Karpas-422 (cell line): ENCODE measurements at places on chromosomes 5 and 9.
A peak's percentile ranks its signal among the peaks of the same experiment; 100 is the strongest.

GRCh38 chr5:143002459-143003327 is 232.5 kb downstream of the ARHGAP26 start:
- DNase-seq, result peak; percentile 87

DNA sequence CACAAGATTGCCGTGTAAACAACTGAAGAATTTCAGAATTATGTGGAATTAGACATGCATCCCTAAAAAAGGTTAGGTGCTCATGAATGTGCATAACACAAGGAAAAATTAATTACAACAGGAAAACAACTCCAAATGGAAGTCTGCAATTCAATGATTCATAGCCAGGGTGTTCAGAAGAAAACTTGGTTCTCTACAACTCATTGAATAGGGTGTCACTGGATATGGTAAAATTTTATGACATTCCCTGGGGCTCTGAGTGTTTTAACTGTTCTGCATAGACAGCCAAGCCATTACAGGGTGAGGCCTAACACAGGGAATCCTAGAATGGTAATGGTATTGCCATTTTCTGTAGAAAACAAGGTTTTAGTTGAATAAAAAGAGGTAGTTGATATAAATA is 24.4 kb upstream of the ZSWIM6 start:
- DNase-seq, result no peak

GRCh38 chr5:62662521-62662920 is 83.9 kb downstream of the LRRC70 start:
- DNase-seq, result no peak

DNA sequence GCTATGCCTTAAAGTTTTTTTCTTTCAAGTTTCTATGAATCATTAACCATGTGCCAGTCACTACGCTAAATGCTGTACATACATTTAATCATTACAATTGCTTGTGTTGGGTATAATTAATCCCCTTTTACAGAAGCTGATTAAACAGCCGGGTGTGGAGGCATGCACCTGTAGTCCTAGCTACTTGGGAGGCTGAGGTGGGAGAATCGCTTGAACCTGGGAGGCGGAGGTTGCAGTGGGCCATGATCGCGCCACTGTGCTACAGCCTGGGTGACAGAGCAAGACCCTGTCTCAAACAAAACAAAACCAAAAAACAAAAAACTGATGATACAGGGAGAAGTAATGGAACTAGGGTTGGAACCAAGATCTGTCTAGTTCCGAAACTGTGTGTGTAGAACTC is 1.2 kb upstream of the UBE2R2 start:
- DNase-seq, result no peak

DNA sequence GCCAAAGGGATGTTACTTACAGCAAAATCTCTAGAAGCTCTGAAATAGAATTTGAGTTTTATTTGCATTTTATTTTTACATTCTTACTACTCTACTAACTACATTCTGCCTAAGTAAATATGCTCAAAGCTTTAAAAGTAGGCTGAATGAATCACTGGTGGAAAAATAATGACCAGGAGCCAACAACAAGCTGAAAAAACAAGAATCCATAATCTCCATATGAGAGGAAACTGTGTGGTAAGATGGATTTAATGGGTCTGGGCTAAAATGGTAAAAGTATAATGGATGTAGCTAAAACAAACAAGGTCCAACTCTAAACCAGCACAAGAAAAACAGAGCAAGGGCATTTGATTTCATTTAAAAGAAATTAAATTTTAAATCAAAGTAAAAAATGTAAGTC is 525.8 kb upstream of the FTMT start:
- DNase-seq, result no peak

DNA sequence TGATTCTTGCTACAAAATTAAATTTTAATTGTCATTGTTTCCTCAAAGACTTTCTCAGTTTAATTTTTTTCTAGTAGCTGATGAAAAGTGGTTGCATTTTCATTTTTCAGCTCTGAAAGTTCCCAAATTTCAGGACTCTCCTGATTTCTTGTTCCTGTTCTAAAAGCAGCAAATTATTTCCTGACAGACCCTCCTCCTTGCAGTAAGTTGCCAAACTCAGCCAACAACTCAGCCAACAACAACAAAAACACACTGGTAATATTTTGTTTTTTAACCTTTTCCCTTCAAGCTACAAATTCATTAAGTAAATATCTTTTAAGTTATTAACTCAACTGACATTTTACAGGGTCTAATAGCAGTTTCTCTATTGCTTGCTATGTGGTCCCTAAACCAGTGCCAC is 487.8 kb upstream of the NUDT12 start:
- no peak for DNase-seq

DNA sequence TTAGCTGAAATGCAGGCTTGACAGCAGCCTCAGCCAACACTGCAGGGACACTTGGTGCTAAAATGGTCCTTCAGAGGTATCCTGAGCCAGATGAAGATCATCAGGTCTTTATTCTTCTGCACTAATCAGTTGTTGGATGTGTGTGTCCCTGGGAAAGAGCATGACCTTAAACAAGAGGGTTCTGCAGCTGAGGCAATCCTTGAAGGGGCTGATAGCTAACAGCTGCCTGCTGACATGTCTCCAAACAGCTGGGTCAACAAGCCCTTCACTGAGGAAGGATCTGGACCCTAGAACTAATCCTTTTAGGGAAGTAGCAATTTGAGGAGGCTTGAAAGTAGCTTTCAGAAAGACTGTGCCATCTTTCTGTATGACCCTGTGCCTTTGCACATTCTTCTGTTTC is 376.3 kb upstream of the ACTBL2 start:
- DNase-seq, result no peak

DNA sequence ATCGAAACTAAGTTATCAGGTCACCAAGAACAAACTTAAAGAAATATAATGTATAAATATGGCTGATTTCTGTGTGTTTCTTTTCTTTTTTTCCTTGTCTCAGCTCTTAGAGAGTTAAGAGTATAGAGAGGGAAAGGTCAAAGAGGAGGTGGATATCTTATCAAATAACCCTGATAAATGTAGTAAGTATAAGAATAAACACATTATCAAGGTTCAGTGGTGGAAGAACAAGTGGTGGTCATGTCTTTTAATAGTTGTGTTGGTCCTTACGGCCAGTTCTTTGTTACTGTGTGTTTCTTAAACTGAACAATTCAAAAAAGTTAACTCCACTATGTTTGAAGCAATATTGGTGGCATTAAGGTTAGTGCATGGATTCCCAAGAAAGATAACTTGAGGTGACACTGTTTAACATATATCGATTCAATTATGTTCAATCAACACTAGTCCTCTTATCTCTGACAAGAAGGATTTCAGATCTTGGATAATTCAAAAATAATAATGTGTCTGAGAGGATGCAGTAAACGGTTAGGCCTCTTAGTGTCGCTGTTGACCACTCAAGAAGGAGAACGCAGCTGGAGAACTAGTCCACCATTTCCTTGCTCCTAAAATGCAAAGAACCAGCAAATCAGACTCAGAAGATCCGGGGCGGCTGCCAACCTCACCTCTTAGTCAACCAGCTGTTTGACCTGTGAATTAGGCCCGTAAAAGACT is at the start of gene PCDHGA3:
Gene PCDHGA3 (plus strand): TSS at position 588 of the 711 bp plus-strand sequence. CDS start 205 bp downstream, outside the sequence.
- peak; percentile 77 for DNase-seq

GRCh38 chr9:123007269-123007668 is 26.2 kb upstream of the GPR21 start:
- no peak for DNase-seq

DNA sequence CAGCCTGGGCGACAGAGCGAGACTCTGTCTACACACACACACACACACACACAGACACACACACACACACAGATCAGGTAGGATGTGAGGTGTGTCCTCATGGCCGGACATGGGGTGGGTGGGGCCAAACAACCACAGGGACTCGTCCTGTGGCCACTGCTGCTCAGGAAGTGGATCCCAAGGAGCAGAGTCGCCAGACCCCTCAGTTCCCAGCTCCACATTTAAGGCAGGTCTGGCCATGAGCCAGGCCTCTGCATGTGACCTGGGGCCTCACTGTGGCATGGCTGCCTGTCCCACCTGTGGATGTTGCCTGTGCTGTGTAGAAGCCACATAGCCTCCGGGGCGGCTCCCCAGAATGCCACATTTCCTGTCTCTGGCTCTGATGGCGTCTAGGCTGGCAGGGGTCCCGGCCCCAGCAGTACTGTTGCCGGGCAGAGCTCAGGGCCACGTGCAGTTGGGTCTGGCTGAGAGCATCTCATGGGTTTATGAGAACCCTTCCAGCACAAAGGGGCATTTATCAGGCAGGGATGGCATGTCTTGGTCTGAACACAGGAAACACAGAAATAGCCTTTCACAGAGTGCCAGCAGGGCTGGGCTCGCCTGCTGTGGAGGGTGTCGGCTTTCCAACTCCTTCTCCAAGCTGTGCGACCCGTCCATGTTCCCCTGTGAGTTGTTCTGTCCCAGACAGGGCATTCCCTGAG is 9.9 kb upstream of the NINJ1 start:
- DNase-seq, result no peak

DNA sequence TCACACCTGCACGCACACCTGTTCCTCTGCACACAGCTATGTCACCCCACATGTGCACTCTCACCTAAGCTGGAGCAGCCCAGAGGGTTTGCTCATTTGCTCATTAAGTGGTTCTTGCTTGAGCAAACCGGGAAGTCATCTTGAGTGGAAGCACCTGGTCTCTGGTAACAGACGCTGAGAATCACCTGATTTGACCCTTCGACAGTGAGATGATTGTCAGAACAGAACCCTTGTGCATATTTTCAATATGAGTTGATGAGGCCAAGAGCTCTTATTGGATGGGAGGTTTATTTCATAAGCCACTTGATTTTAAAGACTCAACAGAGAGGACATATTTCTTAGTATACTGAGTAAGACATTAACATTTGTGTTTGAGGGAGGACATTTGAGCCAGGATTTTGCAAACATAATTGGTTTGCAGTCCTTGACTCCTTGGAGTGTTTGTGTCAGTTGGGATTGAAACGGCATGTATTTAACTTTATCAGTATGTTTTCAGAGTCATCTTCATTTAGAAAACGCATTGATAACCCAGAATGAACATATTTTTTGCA is 22.1 kb upstream of the LPCAT1 start:
- DNase-seq, result no peak

DNA sequence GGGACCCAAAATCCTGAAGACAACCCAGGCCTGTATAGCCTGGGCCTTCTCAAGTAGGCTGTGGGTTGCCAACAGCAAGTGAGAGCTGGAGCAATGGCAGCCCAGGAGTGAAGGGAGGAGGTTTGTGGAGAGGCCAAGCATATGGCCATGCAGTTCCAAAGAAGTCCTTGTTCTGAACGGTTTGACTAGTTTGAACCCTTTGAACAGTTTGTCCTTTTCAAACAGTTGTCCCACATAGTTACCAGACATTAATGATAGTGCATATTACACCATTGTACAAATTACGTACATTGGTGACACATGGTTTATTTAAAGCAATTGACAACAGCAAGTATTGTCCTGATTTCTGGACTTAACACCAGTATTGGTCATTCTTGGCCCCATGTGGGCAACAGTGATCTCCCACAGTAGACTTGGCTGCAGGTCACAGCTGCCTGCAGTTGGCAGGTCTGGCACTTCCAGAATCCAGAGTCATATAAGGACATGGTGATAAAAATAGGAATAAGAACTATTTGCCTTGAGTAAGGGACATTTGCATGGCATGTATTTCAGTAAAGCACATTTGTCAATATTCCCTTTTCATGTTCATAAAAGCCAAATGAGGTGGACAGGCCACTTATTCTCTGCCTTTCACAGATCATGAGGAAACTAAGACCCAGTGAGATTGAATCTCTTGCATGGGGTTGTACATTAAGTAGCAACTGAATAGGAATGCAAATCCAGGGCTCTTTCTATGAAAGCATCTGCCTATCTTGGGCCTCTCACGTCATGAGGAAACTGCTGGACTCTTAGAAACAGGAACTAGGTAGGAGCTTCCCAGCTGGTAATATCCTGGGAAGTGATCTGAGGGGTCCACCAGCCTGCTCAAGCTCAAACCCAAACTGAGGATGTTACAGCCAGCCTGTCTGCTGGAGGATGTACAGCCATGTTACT is 30.3 kb downstream of the SLC25A48 start:
- DNase-seq, result no peak

DNA sequence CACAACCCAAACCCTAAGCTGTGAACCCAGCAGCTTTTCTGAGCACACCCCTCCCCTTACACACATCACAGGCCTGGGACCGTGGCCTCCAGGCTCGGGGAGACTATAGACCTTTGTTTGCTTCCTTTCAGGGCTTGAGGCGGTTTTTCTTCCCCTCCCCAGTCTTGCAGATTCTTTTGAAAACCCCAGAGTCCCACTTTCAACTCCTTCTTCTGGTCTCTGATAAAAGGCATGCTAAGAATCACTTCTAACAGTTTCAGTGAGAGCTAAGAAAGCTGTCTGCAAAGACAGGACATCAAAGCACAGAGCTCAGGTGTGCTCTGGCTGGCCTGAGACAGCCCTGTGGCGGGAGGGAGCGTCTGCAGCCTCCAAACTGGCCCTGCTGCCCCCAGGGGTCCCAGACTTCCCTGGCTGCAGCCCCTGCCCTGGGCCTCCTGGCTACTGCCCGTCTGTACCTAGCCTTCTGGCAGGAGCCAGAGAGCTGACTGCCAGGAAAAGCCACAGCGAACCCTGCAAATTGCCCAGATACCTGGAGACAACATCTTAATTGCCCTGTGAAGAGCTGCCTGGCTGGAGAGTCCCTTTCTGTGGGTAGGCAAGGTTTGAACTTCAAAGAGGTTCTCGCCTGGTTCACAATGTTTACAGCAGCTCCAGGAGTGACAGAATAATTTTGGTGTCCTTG is 138.9 kb downstream of the GADD45G start:
- DNase-seq, result no peak

DNA sequence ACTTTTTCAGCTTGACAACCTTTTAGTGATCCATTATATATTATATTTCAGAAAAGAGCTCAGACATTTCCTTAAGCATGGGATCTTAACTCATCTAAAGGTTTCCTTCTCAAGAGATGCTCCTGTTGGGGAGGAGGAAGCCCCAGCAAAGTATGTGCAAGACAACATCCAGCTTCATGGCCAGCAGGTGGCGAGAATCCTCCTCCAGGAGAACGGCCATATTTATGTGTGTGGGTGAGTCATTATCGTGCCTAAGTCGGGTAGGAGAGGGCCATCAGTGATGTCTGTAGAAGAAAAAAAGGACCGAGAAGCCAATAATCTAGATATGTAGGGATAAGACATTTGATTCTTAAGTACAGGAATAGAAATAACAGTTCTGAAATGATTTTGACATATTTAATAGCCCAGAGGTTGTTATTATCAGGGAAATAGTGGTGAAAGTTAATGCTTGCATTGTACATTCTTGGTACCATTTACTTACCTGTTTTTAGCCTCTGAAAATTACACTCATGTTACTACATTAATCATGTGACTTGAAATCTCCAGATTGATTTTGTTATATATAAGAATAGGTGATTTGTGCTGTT is 28.2 kb downstream of the MTRR start:
- peak; percentile 79 for DNase-seq

DNA sequence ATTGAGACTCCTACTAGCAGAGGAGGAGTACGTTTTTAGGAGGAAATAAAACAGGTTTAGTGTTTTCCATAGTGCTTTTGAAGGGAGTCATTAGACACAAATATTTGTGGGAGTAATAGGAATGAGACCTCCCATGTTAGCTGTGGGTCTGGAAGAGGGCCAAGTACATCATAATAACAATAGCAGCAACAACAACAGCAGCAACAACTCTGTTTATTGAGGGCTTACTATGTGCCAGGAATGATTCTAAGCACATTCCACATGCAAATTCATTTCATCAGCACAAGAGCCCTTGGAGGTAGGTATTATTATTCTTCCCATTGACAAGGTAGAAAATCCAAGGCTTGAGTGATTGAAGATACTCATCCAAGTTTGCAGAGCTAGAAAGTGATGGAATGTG is 384.2 kb upstream of the RPS23 start:
- no peak for DNase-seq

GRCh38 chr5:114101153-114101552 is 260.7 kb upstream of the KCNN2 start:
- DNase-seq, result peak; percentile 80

- DNase-seq, result no peak
Observed at GRCh38 chr9:99905833-99906402, 536 bp upstream of the STX17 start.

GRCh38 chr5:124060011-124060410 is 548.0 kb downstream of the CSNK1G3 start:
- no peak for DNase-seq
